CD4-positive, alpha-beta T cell treated with Interleukin-10 for 1 hour (primary cell): ENCODE measurements at places on chromosomes 2 and 18.

- no peak for DNase-seq
Measured at GRCh38 chr2:216851486-216852090, 8.3 kb downstream of the TNP1 start.

GRCh38 chr2:96344011-96344410 is 8.4 kb downstream of the NCAPH start:
- DNase-seq: peak; percentile 75

DNA sequence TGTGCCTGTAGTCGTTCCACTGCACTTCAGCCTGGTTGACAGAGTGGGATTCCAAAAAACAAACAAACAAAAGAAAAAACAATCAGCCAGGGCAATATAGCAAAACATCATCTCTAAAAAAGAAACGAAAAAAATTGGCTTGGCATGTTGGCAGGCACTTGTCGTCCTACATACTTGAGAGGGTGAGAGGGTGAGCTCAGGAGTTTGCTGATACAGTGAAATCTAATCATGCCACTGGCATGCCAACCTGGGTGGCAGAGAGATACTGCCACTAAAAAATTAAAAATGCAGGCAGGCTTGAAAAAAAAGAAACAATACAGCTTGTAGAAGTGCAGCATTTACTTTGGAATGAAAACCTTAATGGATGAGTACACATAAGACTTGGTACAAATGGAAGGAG is 282.9 kb upstream of the RGPD4 start:
- no peak for DNase-seq

DNA sequence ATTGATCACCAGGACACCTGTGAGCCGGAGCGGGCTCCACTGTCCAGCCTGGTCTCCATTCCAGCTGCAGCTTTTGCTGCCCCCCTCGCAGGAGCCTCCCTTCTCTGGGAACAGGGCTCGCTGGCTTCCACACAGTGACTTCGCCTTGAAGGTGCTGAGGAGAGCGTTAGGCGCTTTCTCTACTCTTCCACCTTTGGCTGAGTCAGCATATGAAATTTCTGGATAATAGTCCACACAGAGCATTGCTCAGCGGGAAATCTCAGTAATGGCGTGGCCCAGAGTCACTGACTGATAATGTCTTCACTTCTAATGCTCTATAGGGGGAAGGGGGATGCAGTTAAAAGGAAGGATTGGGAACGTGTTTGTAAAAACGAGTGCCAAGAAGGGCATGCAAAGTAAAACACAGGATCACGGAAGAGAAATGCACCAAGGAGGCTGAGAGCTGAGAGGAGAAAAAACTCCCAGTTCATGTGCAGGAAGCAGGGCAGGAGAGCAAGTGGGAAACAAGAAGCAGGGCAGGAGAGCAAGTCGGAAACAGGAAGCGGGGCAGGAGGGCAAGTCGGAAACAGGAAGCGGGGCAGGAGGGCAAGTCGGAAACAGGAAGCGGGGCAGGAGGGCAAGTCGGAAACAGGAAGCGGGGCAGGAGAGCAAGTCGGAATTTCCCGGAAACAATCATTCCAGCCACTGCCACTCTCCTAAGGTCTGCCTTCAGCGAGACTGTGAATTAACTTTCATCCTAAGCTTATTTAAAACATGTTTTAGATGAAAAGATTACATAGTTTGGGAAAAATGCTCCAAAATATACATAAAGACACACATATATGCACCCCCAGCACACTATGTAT is 77.7 kb downstream of the MYT1L start:
- no peak for DNase-seq

DNA sequence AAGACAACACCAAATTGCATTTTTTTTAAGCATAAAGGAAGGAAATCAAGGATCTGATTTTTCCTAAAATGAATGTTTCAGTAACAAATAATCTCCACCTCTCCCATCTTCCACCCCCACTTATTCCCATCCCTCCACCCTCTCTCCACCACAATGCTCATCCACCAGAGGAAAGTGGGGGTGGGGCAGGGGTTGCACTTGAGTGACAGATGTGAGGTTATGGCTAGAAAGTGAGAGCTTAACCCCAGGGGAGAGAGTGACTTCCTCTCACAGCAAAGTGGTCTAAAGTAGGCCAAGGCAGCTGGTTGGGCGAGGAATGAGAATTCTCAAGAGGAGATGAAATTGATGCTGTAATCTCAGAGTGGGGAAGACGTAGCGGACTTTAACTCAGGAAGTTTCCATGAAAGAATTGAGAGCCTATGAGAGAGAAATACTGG is 104.7 kb downstream of the HNRNPLL start:
- no peak for DNase-seq

DNA sequence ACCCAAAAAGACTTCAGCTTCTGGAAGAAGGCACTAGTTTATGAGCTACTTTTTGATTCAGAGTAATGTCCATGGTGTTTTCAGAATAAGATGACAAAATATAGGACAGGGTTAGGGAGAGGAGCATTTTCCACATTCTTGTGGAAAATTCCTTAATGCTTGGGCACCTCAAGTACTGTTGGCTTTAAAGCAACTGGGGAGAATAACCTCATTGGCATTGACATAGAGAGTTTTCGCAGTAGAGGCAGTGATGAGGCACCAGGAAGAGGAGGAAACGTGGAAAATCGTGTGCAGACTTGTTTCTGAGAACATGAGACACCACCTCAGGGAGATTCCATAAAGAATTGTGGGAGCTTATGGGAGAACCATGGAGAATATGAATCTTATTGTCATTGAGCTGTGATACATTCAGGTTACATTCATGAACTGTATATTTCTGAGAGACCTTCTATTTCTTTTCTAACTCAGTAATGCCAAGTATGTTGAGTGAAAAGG is 929.0 kb upstream of the NRXN1 start:
- DNase-seq: no peak

DNA sequence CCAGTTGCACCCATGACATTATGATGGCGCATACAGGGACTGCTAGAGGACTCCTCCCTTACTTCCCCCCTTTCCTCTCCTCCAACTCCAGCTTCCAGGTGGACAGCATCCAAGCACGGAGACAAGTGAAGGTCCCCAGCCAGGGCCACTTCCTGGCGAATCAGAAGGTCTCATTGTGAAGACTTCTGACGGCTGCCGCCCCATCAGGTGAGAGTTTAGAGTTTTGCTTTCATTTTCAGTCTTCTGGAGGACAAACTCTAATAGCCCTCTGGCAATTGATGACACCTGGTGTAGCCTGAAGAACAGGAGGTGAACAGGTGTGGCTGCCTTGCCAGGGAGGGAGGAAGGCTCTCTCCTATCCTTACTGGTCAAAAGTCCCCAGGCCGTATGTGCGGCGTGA is 77.3 kb upstream of the KCNH7 start:
- no peak for DNase-seq

GRCh38 chr2:21821672-21822227 is 698.0 kb downstream of the TDRD15 start:
- no peak for DNase-seq

DNA sequence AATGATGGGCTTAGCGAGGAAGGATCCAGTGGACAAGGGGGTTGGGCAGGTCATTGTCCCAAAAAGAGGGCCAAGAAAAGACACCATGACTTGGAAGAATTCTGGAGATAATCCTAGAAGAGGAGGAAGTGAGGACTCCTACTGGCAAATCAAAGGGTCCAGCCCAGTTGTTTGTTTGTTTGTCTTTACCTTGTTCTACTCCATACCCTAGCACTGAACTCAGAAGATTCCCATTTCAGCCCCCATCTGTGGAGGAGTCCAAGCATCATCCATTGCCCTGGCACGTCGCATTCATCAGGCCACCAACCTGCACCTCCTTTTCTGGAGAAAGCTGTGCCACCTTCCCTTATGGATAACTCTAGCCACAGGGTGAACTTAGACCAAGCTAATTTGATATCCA is 326.2 kb downstream of the EN1 start:
- no peak for DNase-seq

GRCh38 chr2:237121321-237121720 is 35.6 kb downstream of the COPS8 start:
- no peak for DNase-seq

DNA sequence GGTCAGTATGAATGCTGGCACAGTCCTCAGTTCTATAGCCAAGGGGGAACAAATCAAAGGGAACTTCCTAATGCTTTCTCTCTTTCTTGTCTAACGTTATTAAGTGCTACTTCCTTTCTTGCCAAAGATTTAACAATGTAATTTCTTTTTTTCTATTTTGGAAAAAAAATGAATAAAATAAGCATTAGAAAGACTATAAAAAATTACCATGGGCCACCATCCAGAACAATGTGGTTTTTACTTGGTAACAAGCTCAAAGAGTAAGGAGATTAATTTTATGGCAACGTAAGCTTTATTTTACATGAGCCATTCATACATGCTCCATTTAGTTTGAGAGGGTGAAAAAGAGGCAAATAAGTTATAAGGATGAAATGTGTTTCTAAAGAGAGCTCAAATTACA is 40.1 kb downstream of the SERPINE2 start:
- no peak for DNase-seq

- DNase-seq: no peak
Measured at GRCh38 chr2:9052821-9053533, 49.5 kb upstream of the MBOAT2 start.
